Dermis blood vessel endothelial cell (primary cell): ENCODE measurements at places on chromosomes 1 and 21.

GRCh38 chr1:109441069-109441468, 14.8 kb upstream of the PSMA5 start:
- DNase-seq, result no peak

- peak; percentile 95 for DNase-seq
Measured at GRCh38 chr1:8121261-8122159, 95.4 kb upstream of the ERRFI1 start.

GRCh38 chr1:44547837-44548236, 126.4 kb downstream of the TMEM53 start:
- DNase-seq, result no peak

GRCh38 chr1:21192284-21192683, 15.6 kb upstream of the EIF4G3 start:
- peak; percentile 77 for DNase-seq

DNA sequence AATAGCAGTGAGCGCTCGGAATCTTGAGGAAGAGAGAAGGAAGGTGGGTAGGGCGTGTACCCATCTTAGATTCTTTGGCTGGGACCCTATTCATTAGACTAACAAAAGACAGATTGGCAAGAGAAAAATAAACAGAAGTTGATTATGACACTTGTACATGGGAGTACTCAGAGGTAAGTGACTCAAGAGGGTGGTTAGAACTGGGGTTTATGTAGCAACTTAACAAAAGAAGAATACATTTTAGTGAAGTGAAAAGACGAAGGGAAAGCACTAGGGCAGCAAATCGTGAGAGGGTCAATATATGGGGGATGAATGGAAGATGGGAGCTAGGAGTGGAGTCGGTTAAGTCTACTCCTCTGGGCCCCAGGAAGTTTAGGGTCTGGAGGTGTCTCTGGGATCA, 25.8 kb upstream of the RCC2 start:
- no peak for DNase-seq

DNA sequence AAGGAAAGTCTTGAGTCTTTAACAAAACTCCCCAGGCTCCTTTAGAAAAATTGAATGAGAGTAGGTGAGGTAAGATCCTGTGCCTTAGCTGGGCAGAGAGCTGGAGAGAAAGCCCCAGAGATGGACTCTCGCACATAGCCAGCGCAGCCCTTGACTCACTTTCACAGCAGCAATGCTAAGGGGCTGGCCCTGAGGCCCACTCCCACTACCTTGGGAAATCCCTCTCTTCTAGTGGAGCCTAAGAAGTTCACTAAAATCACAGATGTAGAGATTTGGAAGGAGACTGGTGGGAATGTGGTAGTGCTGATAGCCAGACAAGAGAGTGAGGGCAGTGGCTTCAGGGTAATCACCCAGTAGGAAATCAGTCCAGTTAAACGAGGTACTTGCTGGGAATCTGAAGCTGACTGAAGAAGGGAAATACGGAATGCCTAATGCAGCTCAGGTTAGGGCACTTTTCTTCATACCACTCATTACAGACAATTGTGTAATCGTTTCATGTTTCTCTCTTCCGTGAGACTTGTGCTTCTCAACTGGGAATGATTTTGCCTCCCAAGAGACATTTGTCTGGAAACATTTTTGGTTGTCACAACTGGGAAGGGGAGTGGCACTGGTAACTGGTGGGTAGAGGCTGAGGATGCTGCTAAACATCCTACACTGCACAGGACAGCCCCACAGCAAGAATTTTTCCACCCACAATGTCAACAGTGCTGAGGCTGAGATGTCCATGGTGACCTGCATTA, 42.4 kb upstream of the LRRC8C start:
- no peak for DNase-seq
